ENCODE measurements at places on chromosomes 3 and 15.

- DNase-seq: no peak
Measured at GRCh38 chr3:20066850-20067617, 26.8 kb downstream of the KAT2B start.

DNA sequence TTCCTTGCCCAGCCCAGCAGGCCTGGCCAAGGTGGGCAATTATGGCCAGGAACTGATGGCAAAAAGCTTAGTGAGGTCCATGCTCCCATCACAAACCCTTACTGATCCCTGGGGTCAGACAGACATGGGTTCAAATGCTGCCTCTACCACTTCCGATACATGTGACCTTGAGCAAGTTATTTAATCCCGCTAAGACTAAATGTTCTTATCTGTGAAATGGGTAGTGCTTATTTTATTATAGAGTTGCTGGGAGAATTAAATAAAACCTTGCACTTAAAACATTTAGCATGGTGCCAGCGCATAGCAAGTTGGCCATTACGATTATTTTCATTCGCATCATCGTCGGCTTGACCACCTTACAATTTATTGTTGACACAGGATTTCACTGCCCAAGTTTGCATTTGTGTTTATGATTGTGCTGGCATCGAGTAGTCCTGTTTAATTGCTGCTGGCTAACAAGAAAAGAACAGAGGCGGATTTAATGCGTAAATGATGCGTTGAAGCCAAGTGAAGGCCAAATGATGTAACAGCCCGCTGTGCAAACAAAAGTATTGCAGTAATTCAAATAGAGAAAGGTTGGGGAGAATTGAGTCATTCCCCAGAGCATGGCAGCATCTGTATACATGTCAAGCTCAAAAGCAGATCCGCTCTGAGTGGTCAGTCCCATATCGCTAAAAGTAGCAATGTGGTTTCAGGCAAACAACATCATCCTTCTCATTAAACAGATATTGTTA lies 7.3 kb upstream of the FURIN start:
- DNase-seq: no peak

- DNase-seq: no peak
Measured at GRCh38 chr3:94293793-94294195, 230.9 kb downstream of the NSUN3 start.

- no peak for DNase-seq
Measured at GRCh38 chr15:89743594-89743993, 7.5 kb downstream of the MESP1 start.

GRCh38 chr15:39084674-39085530 lies 496.0 kb upstream of the THBS1 start:
- no peak for DNase-seq

DNA sequence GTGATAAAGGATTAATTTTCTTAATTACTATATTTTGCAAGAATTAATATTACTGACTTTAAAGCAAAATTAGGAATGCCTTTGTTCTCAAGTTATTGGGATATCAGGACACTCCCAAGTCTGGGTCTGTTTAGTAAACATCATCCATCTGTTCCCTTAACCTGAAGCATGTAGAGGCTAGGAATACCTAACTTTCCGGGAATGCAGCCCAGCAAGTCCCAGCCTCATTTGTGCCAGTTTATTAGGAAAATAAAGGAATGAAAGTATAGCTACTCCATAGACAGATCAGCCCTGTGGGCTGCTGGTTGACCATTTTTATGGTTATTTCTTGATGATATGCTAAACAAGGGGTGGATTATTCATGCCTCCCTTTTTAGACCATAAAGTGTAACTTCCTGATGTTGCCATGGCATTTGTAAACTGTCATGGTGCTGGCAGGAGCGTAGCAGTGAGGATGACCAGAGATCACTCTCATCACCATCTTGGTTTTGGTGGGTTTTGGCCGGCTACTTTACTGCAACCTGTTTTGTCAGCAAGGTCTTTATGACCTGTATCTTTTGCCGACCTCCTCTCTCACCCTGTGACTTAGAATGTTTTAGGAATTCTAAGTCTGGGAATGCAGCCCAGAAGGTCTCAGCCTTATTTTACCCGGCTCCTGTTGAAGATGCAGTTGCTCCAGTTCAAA lies 540.2 kb downstream of the NAALADL2 start:
- DNase-seq: no peak

GRCh38 chr3:158739078-158739477 lies 6.8 kb upstream of the RARRES1 start:
- no peak for DNase-seq
